ENCODE measurements at places on chromosomes 3 and 15. TPM values are rescaled to one million over a fixed set of nuclear protein-coding genes. Genes with fewer than 3 reads are reported as not detected.

DNA sequence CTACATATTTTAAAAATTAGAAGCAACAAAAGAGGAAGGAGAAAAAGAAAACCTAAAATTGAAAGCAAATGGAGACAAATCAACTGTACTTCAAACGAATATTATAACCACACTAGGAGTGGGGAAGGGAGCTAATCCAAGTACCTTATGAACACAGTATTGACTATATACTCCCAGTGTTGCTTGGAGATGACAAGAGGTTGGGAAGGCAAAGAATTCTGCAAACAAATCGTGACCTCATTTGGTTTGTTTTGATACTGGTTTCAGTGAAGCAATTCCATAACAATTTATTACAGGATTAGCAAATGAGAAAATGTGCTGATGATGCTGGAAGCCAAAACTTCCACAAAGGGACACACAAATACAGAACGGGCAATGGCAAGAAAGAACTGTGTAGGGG is 268.1 kb downstream of the ULK4 start:
- DNase-seq = no peak

- DNase-seq = no peak
Observed at GRCh38 chr15:92915766-92916435, 15.8 kb downstream of the CHD2 start.

- DNase-seq = no peak
Observed at GRCh38 chr3:59072681-59073080, 22.9 kb upstream of the CFAP20DC start.

DNA sequence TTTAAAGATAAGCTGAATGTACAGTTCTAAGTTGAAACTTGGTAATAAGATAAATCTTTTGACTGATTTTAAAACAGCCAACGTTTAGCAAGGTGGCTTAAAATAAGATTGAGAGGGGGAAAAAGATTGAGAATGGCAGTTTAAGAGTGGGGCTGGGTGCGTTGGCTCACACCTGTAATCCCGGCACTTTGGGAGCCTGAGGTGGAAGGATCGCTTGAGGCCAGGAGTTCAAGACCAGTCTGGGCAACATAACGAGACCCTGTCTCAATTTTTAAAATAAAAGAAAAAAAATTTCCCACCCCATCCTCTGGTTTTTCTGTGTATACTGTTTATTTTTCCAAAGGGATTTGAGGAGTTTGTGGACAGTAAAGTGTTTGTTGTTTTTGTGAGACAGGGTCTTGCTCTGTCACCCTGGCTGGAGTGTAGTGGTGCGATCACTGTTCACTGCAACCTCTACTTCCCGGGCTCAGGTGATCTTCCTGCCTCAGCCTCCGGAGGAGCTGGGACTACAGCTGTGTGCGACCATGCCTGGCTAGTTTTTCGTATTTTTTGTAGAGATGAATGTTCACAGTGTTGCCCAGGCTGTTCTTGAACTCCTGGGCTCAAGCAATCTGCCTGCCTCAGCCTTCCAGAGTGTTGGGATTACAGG is 3.0 kb downstream of the MAPK6 start:
- DNase-seq = no peak

GRCh38 chr3:172106989-172107388 is 67.6 kb downstream of the FNDC3B start:
- peak; percentile 71 for DNase-seq

DNA sequence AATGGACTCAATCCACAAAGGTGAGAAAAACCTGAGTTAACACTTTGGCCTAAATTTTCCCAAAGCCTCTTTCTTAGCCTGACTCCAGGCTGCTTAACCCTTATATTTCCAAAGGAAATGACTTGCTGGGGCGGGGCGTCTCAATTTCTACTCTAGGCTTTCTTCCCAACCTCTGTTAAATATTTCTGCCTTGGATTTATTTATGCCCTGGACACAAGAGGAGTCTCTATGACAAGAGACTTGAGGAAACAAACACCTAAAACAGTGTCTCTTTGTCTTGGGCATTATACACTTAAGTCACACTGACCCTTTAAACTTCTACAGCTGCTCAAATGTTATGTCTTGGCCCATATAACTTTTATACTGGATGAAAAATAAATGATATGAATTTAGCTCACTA is 28.3 kb upstream of the AP4E1 start:
- DNase-seq = no peak

DNA sequence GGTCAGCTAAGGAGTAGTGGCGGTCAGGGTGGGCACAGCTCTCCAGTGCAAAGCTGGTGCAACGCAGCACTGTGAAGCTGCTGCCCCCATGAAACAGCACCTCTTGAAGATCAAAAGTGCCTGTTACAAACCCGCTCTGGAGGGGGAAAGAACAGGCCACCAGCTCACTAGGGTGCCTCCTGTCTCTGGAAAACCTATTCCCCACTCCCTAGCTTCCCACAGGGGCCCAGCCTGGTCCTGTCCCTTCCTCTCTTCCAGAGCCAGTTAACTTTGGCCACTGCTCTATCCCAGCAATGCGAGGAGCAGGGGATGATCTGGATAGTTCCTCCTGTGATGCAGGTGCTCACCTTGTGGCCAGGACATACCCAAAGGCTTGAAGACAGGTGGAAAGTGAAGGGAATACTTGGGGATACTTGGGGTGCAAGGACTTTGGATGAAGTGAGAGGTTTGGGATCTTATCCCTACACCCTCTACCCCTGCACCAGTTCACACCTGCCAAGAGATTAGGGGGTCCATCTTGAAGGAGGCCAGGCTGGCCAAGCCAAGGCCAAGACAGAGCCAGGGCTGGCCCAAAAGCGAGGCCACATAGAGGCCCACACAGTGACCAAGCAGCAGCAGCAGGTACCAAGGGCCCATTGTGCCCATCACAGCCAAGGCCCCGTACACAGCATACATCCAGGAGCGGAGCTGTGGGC is 4.2 kb downstream of the HHATL start:
- no peak for DNase-seq

GRCh38 chr3:126030455-126030854 is 53.5 kb downstream of the SLC41A3 start:
- DNase-seq = no peak

GRCh38 chr3:177420651-177421480 is 223.6 kb upstream of the TBL1XR1 start:
- no peak for DNase-seq

DNA sequence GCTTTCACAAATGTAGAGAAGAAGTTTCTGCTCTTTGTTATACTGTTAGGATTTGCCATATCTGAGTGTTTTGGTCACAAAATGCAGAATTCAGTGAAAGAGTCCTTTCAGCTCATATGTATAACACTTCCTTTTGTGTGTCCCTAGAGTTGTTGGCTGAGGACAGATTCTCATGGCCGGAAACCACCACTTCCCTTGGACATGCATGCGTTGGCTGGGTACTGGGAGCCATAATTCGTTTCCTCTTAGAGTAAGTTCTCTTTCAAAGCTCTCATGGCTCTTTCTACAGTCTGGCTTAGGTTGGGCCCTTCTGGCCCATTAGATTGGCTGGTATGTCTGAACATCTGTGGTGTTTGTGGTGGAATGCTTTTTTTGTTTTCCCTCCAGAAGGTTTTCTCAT is 298.5 kb downstream of the DIPK2A start:
- no peak for DNase-seq

DNA sequence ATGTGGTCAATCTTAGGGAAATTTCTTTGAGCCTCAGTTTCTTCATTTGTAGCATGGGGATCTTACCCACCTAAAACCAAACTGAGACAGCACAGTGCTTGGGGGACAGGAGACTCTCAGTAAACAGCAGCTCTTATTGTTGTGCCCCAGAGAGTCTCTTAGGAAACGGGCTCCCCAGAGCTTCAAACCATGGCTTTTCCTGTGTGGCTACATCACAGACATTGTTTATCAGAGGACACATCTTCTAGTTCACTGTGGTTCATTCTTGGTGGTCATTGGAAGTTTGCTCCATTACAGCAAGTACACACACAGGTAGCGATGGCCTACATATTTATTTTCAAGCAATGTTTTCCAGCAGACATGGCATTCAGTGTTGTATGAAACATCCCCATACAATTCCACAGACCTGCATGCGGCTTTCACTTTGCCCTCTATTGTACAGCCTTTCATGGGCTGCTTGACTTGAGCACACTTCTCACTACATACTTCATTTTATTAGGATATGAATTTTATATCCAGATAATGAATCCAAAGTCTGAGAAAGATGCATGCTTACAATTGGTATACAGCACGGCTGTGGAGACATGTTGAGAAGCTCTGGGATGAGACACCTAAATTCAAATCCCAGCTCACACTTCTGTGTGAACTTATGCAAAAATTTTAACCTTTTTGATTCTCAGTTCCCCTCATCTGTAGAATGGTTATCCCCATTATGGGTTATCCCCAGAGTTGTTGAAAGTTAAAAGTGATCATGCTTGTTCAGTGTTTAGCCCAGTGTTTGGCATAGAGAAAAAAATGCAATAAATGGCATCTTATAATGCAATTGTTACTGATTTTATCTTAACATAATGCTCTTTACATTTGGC is 84.8 kb upstream of the ICE2 start:
- no peak for DNase-seq

Gene EFCC1
- 0.11 TPM for total RNA-seq
